ENCODE measurements at places on chromosomes 6 and 20.

DNA sequence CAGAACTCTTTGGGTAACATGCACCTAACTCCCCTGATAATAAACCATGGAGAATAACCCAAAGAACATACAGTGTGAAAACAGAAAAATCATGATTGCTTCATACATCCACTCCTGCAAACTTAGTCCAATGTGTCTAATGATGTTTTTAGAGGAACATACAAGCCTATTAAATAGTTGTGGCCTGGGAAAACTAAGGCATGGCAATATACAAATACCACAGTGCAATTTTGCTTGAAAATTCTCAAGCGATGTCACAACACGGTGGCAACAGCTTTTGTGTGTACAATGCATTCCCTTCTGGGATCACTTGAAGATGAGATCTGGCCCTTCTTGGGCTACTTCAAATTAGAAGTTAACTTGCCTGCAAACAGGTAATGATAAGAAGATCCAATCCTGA, 16.7 kb downstream of the MAP3K5 start:
- peak; percentile 59 for DNase-seq

DNA sequence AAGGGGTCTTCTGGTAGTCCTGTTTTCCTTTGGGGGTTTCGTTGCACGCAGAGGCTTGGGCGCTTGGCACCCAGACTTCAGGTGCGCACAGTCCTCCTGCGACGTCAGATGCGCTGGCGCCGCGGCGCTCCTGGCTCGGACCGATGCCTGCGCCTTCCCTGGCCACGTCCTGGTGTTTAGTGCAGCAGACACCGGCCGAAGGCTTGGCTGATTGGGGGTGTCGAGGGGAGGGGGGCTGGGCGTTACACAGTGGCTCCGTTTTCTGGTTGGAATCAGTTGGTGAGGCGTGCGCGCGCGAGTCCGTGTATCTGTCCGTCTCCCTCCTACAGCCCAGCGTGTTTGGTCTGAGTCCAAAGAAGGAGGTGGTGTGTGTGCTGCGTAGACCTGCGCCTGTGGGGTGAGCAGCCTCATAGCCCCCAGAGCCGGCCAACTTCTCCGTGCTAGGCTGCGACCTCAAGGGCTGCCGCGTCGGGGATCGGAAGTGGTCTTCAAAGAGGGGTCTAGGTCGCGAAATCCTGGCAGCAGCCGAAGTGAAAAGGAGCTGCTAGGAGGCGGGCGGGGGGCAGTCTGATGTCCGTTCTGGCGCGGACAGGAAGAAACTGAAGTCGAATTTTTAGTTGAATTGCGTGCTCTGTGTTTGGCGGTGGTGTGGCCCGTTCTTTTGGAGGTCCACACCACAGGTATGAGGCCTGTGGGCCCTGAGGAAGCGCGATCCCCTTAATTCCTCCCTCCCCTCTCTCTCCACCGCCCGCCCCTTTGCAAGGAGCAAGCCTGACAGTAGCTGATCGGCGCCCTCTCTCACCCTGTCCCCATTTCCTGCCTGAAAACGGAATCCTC, 1.5 kb downstream of the SYNDIG1 start:
- no peak for DNase-seq

DNA sequence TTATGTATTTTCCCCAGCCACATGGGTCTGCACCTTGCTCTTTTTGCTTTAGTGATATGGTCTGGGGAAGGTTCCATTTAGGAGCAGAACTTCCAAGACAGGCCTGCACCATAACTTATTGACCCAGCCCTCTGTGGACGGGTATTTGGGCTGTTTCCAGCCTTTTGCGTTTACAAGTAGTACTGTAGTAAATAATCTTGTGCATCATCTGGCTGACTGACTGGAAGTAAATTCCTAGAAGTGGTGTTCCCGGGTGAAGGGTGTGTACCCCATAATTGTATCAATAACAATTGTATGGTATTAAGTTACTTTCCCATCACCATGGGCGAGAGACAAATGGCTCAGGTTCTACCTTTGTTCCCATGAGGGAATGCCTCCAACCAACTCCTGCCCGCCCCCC, 31.6 kb downstream of the SPDEF start:
- DNase-seq: no peak

GRCh38 chr20:51400051-51400926, 142.2 kb downstream of the NFATC2 start:
- DNase-seq: no peak

- DNase-seq: no peak
Observed at GRCh38 chr6:69816026-69816425, 19.2 kb upstream of the LMBRD1 start.

DNA sequence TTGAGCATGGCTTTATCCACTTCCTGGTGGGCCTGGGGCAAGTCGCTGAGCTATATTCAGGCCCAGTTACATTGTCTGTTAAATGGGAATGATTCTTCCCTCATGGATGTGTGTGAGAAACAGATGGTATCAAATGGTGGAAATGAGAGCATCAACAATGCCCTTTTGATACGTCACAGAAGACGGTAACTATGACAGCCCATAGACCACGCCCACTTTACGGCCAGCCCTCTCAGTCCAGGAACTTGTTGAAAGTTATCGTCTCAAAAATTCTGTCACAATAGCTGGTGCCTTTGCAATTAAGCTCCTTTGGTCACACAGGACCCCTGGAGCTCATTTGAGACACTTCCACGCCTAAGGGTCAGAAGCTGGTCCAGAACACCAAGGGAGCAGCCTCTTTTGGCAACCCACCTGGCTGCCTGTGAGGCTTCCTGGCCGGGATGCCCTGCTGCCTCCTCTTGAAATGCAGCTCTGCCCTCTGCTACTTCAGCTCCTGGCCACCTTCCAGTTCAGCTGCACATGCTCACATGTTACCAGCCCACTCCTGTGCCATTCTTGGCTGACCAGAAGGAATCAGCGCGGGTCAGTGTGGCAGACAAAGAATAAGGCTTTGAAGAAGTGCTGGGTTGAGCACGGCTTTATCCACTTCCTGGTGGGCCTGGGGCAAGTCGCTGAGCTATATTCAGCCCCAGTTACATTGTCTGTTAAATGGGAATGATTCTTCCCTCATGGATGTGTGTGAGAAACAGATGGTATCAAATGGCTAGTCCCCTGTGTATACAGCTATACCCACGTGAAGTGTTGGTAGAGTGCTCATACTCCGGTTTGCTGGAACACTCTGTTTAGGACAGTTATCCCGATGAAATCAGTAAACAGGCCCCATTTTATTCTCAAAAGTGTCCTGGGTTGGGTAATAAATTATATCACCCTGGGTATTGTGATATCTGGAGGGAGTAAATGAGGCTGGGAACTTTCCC, 199.2 kb upstream of the SUPT3H start:
- no peak for DNase-seq

DNA sequence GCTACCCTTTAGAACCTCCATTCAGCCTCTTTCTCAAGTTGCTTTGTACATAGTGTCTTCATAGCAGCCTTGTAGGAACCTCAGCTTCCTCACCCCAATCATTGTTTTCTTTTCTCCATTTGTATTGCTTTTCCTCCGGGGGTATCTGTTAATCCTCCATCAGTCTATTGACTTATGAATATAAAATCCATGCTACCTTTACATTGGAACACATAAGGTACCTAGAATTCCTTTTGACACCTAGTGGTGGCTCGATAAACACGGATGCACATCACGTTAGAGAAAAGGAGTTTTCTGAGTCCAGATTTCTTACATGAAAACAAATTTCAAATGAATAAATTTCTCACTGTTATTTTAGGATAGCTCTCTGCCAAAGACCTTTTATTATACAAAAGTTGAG, 6.3 kb upstream of the EDN1 start:
- DNase-seq: no peak

DNA sequence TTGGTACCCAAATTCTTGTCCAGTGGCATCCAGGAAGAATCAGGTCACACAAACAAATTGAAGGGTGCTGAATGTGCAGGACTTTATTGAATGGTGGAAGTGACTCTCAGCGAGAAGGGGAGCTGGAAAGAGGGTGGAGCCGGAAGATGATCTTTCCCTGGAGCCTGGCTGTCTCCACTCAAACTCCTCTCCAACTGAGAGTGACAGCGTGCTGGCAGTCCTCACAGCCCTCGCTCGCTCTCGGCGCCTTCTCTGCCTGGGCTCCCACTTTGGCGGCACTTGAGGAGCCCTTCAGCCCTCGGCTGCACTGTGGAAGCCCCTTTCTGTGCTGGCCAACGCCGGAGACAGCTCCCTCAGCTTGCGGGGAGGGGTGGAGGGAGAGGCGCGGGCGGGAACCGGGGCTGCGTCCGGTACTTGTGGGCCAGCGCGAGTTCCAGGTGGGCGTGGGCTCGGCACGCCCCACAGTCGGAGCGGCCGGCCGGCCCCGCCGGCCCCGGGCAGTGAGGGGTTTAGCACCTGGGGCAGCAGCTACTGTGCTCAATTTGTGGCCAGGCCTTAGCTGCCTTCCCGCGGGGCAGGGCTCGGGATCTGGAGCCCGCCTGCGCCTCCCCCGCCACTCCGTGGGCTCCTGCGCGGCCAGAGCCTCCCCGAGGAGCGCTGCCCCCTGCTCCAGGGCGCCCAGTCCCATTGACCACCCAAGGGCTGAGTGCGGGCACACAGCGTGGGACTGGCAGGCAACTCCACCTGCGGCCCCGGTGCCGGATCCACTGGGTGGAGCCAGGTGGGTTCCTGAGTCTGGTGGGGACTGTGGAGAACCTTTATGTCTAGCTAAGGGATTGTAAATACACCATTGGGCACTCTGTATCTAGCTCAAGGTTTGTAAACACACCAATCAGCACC, 26.7 kb upstream of the MBOAT1 start:
- peak; percentile 22 for DNase-seq

DNA sequence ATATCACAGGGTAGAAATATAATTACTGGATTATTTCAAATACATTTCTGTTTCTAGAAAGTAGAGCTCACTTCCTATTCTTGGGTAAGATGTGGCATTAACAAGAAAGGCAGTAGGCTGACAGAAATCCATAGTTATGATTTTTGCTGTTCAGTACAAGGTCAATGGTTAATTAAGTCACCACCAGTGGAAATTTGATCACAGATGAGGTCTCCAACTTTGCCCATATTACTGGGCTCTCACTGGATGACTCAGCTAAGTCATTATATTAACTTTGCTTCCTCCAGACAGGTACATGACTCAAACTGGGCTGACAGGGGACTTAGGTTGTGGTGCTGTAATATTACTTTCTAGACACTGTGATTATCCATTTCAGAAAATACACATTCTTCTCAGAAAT, 212.4 kb downstream of the GRIK2 start:
- no peak for DNase-seq

- DNase-seq: no peak
Observed at GRCh38 chr20:20710443-20711315, 1.8 kb downstream of the RALGAPA2 start.

DNA sequence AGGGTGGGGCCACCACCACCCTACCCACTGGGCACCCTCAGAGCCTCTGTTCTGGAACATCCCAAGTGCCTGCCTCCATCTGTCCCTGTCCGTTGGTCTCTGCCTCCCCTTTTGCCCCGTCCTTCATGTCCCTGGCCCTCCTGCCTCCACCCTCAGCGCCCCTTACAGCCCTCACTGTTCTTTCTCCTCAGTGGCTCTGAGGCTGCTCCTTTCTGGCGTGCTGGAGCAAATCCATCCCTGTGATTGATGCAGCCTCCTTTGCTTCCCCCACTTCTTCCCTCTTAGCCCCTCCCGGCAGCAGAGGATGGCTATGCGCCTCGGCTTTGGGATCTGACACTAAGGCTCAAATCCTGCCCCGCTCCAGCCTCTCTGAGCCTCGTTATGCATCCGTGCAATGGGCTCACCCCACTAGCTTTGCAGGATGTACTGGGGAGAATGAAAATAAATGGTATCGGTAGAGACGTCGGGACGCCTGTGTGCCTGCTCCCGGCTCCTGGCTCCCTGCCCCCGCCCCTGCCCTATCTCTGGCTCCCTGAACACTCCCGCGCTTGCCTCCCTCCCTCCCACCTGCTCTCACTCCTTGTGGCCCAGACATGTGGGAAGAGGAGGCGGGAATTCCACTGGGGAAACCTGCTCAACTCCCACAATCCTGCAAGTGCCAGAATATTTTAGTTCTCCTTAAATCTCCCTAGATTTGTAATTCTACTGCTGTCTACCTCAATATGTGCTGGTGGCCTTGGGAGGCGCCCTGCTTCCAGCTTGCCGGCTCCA, 13.1 kb downstream of the VSTM2L start:
- DNase-seq: peak; percentile 30

DNA sequence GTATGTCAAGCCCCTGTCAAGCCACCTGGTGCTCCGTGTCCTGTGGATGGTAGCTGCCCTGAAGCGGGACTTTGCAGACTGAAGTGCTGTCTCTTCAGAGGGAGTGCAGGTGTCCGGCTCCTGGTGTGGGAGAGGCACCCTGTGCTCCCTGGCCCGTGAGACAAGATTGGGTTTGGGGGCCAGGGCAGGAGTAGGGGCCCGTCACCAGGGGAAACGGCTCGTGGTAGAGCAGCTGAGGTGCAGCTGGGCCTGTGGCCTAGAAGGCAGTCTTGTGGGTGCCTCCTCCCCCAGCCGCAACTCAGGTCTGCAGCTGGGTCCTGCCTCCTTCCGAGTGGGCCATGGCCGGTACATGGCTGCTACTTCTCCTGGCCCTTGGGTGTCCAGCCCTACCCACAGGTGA, at the start of gene PTCRA:
PTCRA (plus strand) TSS at position 322 of the 400 bp plus-strand sequence; CDS start at position 339, 17 bp downstream.
- no peak for DNase-seq

- no peak for DNase-seq
Observed at GRCh38 chr6:130115036-130115435, 96.7 kb downstream of the L3MBTL3 start.

- no peak for DNase-seq
Observed at GRCh38 chr6:5457983-5458683, 196.8 kb downstream of the FARS2 start.

- no peak for DNase-seq
Observed at GRCh38 chr6:70184723-70185122, 118.2 kb downstream of the COL9A1 start.

DNA sequence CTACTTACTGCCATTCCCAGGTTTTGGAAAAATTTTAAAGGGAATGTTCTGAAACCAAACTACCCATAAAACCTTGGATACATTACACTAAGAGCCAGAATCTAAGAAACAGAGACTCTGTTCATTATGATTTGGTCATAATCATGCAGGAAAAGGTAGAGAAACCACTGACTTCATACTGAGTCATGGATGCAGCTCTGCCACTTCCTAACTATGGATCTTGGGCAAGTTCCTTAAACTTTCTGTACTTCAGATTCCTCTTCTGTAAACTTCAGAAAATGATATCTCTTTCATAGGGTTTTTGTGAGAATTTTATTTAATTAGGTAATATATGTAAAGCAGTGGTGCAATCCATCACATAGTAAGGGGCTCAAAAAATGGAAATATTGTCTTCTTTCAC, 20.0 kb downstream of the PLA2G7 start:
- DNase-seq: no peak
